ENCODE measurements at places on chromosomes 2 and 18.

DNA sequence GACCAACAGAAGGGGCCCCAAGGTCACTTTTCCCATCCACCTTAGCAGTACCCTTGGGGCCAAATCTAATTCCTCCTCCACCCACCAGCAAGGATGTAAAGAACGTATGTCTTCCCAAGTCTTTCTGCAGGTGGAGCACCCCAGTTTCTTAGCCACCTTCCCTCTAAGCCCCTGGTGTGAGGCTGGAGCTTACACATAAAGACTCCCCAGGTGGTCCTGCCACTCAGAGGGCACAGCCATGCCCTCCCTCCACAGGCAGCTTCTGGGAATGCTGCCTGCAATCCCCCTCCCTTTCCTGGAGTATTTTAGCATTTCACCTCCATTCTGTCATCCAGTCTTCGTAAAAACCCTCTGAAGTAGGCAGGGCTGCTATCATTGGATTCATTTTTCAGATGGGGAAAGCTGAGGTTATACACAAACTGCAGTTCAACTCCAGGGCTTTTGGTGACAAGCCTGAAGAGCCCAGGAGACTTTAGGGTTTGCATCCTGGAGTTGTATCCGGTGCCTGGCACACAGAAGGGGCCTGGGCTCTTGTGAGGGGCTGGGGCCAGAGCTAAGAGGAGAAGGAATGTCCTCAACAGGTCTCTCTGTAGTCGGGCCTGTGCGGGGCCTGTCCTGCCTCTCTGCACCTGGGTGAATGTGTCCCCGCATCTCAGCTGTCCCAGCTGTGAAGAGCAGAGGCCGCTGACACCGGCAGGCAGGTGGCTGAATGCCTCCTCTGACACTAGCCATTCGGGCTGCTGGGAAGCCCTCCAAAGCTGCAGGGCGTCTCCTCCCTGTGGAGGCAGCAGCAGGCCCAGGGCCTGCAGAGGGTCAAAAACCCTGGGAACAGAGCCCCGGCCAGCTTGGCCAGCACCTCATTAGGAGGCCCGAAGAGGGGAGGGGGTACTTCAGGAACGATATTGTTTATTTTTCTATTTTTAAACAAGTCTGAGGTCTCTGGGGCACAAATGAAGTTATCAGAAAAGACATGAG, 27.6 kb downstream of the CIB4 start:
- no peak for DNase-seq

GRCh38 chr2:106708209-106708608, 177.8 kb downstream of the ST6GAL2 start:
- DNase-seq: no peak

DNA sequence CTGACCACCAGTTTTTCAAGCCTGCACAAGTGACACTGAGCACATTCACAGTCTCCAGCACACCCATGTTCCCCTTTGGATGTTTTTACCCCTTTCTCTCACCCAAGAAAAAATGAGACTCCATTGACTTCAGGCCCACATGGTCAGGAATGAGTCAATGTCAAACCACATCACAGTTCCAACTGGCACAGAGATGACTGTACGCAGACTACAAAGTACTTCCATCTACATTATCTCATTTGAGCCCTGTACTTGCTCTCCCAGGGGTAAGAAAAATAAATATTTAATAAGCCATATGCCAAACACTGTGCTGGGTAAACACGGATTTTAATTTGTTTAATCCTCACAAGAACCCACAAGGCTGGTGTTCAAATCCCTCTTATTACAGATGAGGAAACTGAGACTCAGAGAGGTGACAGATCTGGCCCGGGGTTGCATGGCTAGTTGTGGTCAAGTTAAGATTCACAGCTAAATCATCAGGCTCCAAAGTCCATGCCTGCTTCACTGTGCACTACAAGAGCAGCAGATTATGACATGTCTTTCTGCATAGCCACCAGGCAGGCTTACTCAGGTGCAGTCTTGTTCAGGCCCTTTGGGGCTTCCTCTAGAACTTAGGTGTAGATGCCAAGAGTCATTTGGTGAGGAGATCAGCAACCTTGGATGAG, 106.1 kb downstream of the TXNL1 start:
- DNase-seq: no peak

DNA sequence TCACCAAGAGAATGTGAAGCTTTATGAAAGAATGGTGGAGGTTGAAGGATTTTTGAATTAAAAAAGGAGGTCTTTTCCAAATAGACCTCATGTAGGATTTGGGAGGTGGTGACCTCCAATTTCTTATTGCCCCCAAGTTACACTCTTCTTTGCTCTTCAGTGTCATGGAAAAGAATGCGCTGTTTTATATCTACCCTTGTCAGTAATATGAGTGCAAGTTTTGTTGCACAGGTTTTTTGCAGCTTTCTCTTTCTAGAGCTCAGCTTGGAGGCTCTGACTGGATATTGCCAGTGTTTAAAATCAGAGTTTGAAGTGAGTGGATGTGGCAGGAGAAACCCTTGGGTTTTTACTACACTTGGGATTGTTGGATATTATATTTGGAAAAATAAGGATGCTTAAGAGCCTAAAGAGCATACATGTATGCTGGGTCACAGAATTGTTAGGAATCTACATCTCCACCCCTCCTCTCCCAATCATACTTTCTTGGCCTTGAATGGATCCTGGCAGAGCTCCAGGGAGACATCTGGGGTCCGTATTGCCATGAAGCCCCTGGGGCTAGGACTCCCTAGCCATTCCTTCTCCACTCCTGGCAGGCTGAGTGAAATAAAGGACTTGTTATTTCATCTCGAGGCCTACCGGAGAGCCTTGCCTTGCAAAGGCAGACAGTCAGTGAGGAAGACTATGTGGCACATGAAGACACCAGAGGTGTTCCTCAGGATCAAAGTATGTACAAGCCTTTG, 43.8 kb downstream of the APOB start:
- no peak for DNase-seq

- DNase-seq: no peak
These were observed 61.7 kb upstream of the LCLAT1 start for GRCh38 chr2:30385327-30385726.

DNA sequence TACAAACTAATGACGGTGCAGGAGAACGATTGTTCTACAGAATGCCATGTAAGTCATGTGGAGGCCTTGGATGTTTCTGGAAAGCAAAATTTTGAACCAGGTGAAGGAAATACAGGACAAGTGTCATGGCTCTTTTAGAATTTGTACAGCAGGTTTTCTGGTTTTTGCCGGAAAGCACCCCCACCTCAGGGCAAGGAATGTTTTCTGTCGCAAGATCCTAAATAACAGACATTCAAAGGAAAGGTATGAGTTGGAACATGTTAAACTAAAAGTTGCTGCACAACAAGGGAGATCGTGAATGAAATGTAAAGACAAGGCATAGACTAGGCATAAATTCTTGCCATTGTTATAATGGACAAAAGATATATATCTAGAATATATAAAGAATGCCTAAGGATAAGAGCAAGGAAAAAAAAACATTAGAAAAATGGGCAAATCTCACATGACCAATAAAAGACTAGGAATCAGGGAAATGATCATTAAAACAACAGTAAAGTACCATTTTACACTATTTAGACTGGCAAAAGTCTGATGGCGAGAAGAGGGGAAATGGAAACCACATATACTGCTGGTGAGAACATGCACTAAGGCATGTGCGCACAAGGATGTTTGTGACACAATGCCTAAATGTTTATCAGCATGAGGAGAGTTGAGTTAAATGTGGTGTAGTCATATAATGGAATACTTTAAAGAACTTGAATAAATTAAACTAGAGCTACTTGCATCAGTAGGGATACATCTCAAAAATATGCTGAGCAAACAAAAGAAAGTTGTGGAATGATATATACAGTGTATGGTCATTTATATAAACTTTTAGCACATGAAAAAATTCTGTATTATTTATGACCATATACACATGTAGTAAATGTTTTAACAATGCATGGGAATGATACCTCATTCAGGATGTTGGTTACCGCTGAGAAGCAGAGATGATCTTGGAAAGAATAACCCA, 127.0 kb downstream of the EML6 start:
- no peak for DNase-seq

Data from activated CD8-positive, alpha-beta memory T cell treated with anti-CD3 and anti-CD28 coated beads for 1 hour (primary cell).